ENCODE measurements at places on chromosomes 13 and 19. TPM values are rescaled to one million over a fixed set of nuclear protein-coding genes. Genes with fewer than 3 reads are reported as not detected.
A peak's percentile ranks its signal among the peaks of the same experiment; 100 is the strongest.

GRCh38 chr19:1847348-1847683 is 967 bp downstream of the REXO1 start:
- no peaks in the 10 kb centered on the region for H3K27me3 ChIP-seq
- no peak for DNase-seq
- no peaks in the 10 kb centered on the region for H3K36me3 ChIP-seq
- peak overlapping the region; percentile 98 for H3K27ac ChIP-seq
- H3K4me1 ChIP-seq, result peaks cover 17% of the 10 kb centered on the region

DNA sequence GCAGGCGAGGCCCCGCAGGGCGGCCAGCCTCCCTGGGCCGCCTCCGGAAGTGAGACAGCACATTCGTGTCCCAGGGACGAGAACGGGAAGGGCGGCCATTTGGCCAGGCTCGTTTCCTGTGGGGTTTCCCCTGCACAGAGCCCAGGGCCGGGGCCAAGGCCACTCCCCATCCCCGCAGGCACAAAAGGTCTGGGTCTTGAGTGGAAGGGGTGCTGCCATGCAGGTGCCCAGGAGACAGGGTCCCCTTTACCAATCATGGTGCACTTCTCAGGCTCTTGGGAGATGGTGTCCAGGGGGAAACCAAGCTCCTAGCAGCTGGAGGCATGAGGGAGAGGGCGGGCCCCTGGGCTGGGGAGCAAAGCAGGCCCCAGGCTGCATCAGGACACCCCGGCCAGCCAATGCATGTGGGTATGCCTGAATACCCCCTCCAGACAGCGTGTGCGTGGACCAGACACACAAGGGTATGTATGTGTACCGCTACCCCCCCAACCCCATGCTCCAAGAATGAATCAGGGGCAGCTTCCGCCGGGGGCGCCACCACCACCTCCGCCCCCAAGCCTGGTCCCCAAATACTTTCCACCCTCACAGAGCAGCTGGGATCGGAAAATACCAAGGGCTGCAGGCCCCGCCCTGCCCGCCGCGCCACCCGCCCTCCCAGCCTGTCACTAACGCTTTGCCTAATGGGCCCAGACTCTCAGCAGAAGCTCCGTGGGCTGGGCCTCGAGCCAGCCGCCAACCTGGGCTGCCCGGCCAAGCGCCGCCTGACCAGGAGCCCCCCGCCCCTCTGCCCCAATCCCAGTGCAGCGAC is 37.6 kb upstream of the NANOS3 start:
- H3K27me3 ChIP-seq, result no peaks in the 10 kb centered on the region
- peak overlapping the region; percentile 10 for H3K4me3 ChIP-seq
- no peaks in the 10 kb centered on the region for H3K36me3 ChIP-seq
- peak overlapping the region; percentile 21 for H3K27ac ChIP-seq
- no peak for DNase-seq
- H3K4me1 ChIP-seq, result peaks cover 34% of the 10 kb centered on the region

GRCh38 chr13:94109715-94110374 is 369.6 kb downstream of the DCT start:
- peaks cover 19% of the 10 kb centered on the region for H3K36me3 ChIP-seq
- H3K4me3 ChIP-seq, result no peak overlapping the region
- H3K4me1 ChIP-seq, result peaks cover 12% of the 10 kb centered on the region
- H3K27ac ChIP-seq, result no peak overlapping the region

DNA sequence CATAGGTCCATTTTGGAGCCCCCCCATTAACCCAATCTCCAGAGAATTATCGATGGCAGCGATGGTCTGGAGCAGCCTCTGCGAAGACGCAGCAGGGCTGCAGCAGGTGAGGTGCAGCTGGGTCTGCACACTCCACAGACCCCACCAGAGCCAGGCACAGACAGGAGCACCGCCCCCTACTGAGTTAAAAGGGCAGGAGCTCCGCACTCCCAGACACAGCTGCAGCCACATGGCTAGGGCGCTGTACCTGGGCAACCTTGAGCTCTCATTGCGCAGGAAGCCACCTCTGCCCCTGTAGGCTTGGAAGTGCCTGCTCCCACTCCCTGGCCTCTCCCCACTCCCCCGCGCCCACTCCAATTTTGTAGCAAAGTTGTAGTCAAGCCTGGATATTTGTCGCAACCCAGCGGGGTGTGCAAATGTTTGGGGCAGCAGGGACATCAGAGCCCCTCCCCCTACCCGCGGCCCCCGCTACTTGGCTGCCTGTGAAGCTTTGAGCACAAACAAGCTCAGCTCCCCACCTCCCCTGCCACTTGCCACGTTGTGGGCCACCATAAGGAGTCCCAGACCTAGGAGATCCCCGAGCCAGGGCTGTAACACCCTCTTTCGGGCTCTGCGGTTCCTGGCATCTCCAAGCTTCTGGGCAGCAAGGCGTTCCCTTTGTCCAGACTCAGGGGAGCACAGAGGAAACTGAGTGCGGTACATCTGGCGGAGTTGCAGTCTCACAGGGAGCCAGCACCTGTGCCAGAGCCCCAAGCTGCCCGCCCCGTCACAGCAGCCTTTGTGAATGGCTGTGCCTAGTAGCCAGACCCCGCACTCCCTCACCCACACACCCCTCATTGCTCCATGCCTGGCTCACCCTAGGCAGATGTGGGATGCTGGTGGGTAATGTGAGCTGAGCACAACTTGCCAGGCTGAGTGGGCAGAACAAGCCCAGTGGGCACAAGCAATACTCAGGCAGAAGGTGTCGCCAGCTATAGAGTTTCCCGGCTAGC is 949.7 kb upstream of the SLITRK1 start:
- H3K4me3 ChIP-seq, result no peak overlapping the region
- H3K27me3 ChIP-seq, result no peaks in the 10 kb centered on the region
- DNase-seq, result no peak
- H3K36me3 ChIP-seq, result no peaks in the 10 kb centered on the region

DNA sequence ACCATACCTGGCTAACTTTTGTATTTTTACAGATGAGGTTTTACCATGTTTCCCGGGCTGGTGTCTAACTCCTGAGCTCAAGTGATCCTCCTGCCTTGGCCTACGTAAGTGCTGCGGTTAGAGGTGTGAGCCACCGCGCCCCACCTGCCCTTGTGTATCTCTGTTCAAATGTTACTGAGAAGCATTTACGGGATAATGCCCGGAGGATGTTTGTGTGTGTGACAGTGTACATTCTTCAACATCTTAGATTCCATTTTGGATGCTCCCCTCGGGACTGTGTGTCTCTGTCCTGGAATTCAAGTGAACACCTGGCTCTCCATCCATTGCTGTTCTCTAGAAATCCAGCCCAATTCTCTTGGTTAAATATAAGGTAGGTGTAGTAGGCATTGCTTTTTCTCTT is 93.7 kb downstream of the NLRP12 start:
- H3K27me3 ChIP-seq, result no peaks in the 10 kb centered on the region
- no peak overlapping the region for H3K27ac ChIP-seq
- H3K4me3 ChIP-seq, result no peak overlapping the region
- H3K4me1 ChIP-seq, result no peaks in the 10 kb centered on the region

DNA sequence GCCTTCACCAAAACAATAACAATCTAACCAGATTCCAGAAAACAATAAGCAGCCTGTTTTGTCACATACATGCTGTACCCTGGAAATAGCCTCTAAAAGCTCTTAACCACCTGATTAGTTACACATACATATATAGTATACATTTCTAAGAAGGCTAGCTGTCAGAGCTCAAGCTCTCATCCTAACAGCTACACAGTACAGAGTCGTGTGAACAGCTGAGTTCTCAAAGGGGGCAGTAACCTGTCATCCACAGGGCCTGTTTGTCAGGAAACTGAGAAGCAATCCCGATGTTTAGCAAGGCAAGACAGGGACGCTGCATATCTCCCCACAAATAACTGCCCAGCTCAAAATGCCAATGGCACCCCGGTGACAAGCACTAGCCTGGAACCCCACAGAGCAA is 56.9 kb downstream of the STK24 start:
- H3K27ac ChIP-seq, result no peak overlapping the region
- peaks cover 16% of the 10 kb centered on the region for H3K4me1 ChIP-seq
- DNase-seq, result no peak
- H3K27me3 ChIP-seq, result no peaks in the 10 kb centered on the region
- H3K4me3 ChIP-seq, result no peak overlapping the region
- H3K36me3 ChIP-seq, result peaks cover 12% of the 10 kb centered on the region

GRCh38 chr19:55597501-55597921 is 1.8 kb downstream of the FIZ1 start:
- H3K36me3 ChIP-seq, result peaks cover 41% of the 10 kb centered on the region
- no peaks in the 10 kb centered on the region for H3K27me3 ChIP-seq
- H3K27ac ChIP-seq, result no peak overlapping the region
- no peak overlapping the region for H3K4me3 ChIP-seq
- H3K4me1 ChIP-seq, result peaks cover 16% of the 10 kb centered on the region

ZNF440 gene
- 21.6 TPM for total RNA-seq

CYP4F12 gene
- not detected for total RNA-seq

SHISA2 gene
- 4.7 TPM for total RNA-seq

TUBB4A gene
- total RNA-seq, result 13.0 TPM

KIR3DL1 gene
- total RNA-seq, result not detected

All from mesothelial cell of epicardium (in vitro differentiated cells).